Bone marrow (tissue), 2 donors: ENCODE measurements at places on chromosomes 2 and 18.

GRCh38 chr2:28488858-28489575 is 6.8 kb upstream of the PLB1 start:
- DNase-seq = no peak

DNA sequence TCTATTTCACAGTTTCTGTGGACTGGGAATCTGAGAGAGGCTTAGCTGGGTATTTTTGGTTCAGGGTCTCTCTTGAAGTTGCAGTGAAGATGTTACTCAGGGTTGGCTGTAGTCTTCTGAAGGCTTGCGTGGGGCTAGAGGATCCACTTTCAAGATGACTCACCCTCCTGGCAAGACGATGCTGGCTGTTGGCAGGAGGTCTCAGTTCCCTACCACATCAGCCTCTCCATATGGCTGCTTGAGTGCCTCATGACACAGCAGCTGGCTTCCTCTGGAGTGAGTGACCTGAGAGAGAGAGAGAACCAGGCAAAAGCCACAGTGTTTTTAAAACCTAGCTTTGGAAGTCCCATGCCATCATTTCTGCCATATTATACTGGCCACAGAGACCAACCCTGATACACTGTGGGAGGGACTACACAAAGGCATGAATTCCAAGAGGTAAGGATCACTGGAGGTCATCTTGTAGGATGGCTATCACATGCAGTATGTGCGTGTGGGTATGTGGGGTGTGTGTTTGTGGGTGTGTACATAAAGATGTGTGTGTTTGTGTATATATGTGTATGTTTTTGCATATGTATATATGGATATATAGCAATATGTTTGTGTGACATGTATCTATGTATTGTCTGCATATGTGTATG is 25.1 kb downstream of the DNPEP start:
- DNase-seq = no peak

DNA sequence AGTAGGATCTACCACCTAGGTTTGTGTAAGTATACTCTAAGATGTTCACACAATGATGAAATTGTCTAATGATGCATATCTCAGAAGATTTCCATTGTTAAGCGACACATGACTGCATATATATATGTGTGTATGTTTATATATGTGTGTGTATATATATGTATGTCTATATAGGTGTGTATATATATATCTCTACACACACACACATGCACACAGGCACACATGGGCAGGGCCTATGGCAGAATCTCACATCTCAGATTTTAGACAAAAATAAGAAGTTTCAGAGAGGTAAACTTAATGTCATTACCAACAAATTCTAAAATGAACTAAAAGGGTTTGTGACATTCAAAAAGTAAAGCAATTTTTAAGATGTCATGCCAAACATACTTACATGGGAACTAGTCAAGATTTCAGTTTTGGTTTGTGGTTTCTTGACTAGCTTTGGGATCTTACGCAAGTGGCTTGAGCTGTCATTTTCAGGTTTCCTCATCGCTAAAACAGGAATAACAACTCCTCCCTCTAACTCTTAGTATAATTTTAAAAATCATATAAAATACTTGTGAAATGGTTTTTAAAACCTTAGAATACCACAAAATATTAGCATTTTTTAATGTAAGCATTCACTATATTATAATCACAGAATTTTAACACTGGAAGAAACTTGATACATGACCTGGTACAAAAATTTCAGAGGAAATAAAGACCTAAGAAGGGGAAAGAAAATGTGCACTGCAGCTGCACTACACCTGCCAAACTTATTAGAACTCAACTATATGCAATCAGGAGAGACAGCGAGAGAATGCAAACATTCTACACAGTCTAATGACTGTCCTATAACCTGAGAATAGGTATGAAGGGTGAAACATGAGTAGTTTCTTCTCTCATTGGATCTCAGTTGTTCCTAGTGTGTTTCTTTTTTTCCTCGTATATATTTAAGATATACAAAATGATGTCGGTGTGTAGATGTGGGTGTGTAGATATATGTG is 75.7 kb downstream of the TTC21B start:
- peak; percentile 60 for DNase-seq

DNA sequence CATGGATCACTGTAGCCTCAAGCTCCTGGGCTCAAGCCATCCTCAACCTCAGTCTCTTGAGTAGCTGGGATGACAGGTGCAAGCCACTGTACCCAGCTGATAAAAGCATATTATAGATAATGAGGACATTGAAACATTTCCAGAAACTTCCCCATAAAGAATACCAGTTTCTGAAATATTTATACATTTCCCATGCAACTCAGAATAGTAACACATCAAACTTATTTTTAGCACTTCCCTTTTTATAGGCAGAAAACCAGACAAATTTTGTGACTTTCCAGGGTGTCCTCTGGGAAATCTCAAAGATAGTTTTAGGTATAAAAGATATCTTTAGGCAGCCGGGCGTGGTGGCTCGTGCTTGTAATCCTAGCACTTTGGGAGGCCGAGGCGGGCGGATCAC is 25.1 kb upstream of the DPYSL5 start:
- DNase-seq = no peak

DNA sequence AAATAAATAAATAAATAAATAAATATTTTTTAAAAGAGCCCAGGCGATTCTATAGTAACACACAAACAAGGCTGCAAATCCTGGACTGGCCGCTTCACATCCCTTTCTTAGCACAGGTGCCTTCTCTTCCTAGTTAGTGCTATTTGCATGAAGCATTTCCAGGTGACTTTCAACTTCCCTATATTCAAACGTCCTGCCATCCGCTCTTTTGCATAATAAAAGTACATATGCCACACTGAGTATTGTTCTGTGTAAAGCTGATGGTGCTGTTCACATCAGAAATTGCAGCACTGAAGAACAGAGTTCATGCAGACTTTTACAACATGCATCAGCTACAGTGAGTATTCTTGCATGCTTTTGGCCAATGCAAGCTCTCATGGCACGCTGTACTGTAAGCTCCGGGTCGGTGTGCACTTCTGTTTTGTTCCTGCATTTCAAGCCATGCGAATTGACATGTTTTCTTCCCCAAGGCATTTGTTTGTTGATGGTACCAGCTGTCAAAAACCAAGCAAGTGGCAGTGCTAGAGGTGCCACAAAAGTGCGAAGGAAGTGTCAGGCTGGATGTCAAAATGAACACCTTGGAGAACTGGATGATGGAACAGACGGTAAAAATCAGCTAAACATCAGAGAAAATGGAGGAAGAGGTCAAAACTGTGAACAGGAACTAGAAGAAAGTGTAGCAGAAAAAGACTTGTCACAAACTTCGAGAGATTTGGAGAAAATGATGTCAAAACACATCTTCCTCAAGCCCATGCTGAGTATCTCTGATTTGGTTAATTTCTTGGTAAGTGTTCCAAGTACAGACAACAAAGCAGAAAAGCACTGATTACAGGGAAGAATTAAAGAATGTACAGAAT is 25.5 kb upstream of the CEP68 start:
- no peak for DNase-seq

GRCh38 chr2:73063909-73064875 is 7.3 kb downstream of the SFXN5 start:
- no peak for DNase-seq

DNA sequence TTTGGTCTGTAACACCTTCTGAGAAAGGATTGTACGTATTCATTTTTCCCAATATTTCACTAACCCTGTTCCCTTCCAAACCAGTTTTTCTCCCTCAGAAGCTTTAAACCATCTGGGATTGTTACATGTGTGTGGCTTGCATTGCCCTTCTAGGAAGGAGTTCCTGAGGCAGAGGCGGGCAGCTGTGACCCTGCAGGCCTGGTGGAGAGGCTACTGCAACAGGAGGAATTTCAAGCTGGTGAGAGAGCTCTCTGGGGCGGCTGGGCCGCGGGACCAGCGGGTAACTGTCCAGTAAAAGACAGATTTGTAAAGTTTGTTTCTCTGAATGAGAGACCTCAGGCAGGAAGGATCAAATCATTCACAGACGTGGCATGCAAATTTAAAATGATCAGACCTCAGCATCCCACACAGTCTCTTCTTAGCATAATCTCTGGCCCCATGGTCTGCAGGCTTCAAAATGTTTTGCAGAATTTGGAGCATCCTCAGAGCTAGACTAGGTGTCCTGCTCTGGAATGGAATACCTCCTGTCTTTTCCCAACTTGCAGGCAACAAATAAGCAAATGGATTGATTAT is 40.2 kb upstream of the GPR17 start:
- DNase-seq = no peak

GRCh38 chr18:33169218-33169617 is 271.3 kb downstream of the CCDC178 start:
- no peak for DNase-seq

DNA sequence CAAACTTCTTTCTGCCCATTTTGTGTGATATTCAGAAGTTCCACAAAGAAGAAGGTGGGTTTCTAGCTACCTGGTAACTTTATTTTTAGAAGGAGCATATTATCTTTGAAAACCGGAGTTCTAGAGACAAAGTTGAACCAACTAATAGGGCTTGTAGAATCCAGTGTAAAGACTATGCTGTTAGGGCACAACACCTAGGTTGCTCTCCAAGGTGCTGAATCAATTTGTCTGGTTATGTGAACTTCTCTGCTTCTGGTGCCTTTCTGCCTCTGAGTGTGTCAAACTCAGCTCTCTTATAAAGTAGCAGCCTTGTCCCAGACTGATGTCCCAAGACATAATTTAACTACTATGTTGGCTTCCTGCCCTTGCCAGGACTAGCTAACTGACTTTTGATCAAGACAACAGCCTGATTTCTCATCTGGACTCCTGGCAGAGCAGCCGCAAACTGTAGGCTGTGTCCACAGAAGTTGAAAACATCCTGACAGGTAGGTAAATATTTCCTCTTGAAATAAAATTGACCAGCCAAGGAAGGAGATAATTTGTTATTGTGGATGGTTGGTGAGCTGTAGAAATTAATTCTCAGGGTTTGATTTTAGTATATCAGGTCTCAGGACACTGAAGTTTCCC is 119.4 kb downstream of the CYRIA start:
- DNase-seq = no peak

DNA sequence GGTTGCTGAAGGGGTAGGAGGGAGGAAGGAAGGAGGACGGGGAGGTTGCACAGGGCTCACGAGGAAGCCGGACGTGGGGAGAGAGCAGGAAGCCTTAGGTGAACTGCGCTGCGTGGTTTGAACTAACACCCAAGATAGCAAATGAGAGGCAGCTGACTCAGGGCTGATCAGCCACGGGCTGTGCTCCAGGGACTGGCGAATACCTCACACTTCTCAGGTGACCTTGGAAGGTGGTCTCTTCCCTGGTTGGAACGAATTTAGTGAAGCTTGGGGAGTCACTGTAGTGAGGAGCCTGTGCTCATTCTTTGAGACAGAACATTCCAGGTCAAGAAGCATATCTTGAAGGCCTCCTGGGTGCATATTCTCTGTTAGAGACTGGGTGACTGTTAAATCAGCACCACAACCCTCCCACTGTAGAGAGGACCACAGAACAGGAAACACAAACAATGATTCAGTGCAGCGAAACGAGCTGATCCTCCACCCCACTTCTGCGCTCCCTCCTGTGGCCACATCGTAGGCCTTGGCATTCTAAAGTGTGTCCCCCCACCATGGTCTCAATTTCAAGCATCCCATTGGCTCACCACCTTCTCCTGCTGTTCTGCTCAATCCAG is 33.8 kb downstream of the TOGARAM2 start:
- DNase-seq = no peak

GRCh38 chr2:152174574-152174973 is 989 bp downstream of the STAM2 start:
- DNase-seq = no peak

DNA sequence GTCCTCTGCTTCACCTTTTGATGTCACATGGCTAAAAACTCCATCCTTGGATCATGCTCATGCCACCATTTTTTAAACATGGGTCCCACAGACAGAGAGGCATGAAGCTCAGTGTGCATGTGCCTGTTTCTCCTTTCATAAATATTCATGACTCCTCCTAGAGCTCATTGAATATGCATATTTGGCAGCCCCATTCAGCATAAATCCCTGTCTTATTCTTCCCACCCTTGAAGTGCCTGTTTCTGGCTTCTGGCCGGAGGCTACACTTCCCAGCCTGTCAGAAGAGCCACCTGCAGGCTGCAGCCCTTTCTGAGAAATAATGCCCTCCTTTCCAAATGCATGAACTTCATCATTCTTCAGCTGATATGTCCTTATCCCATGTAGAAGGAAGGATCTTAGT is 109.7 kb downstream of the LDLRAD4 start:
- DNase-seq = no peak

DNA sequence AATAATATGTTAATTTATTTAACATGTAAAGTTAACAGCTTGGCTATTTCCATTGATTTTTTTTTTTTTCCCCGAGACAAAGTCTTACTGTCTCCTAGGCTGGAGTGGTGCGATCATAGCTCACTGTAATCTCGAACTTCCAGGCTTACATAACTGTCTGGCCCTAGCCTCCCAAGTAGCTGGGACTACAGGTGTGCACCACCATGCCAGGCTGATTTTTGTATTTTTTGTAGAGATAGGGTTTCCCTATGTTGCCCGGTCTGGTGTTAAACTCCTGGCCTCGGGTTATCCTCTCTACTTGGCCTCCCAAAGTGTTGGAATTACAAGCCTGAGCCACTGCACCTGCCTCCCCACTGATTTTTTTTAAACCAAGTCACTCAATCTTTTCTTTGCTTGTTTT is 32.5 kb upstream of the KLHL14 start:
- DNase-seq = no peak

DNA sequence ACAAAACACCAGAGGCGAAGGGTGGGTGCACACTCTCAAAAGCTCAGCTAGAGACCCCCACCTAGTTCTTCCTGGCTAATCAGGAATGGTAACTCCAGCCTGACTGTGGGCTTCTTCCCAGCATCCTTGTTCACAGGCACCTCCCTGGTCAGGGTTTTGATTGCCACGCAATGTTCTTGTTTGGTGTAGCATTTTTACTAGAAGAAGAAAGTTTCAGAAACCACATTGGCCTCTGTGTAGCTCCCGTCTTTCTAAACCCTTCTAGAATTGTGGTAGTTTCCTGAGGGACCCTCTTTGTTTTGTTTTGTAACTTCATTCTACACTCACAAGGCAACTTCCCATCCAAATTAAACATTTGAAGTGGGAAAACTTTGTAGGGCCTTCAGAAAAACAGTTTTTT is 254.5 kb upstream of the EPAS1 start:
- no peak for DNase-seq

GRCh38 chr18:78445880-78446279 is 533.7 kb upstream of the SALL3 start:
- no peak for DNase-seq

GRCh38 chr18:12325726-12326245 is 17.7 kb downstream of the TUBB6 start:
- no peak for DNase-seq

DNA sequence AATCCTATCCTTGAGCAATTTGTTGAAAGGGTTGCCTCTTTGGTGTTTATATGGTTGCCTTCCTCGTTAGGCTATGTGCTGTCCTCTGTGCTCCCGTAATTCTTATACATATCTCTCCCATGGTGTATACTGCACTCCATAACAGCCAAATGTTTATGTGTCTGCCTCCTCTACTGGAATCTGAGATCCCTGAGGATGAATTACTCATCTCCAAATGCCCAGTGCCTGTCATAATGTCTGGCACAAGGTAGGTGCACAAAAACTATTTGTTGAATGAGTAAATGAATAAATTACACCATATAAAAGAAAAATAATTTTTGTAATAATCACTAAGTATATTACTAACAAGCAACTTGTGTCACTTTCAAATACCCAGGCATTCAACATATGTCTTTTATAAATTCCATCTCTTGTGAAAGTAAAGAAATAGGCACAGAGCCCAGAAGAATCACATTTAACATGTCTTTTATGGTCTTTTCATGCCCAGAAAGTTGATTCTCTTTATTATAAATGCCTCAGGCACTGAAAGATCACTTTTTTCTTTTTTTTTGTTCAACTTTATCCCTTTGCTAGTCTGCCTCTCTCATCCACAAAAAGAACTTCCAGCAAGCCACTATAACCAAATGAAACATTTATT is 164.9 kb downstream of the CCDC148 start:
- DNase-seq = no peak
